ENCODE measurements at places on chromosomes 5 and 9.

DNA sequence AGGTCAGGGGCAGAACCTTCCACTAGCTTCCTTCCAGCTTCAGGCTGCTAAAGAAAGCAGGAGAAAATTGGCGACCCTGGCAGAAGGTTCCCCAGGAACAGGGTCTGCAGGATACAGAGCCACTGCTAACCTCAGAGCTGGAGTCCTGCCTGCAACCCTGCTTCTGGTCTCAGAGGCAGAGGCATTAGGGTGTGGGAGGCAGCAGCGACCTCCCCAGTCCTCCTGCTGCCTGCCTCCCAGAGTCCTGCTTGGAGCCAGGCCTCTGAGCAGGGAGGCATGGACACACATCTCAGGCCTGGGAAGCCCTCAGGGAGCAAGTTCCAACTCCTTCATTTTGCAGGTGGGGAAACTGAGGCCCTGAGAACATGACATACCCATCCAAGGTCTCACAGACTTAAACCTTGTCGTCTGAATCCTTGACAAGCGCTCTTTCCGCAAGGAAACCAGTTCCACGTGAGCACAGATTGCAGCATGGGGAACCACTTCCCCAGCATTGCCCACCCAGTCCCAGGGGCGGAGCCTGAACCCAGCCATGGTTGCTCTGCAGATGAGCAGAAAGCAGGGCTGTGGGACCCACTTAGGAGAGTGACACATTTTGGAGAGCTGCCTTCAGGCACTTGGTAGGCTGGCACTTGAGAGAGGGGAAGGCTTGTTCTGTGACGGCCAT, 28.2 kb upstream of the HAND1 start:
- no peak for DNase-seq

- DNase-seq: no peak
Observed at GRCh38 chr5:51159606-51160005, 223.6 kb upstream of the ISL1 start.

GRCh38 chr9:4923580-4924544, 61.2 kb upstream of the JAK2 start:
- DNase-seq: no peak

GRCh38 chr5:128965011-128965637, at the start of gene SLC27A6:
SLC27A6 (plus strand) TSS chr5:128965488; CDS start chr5:128966138, 650 bp downstream.
- no peak for DNase-seq

- no peak for DNase-seq
Observed at GRCh38 chr9:108207561-108208165, 648.1 kb downstream of the ACTL7B start.

- no peak for DNase-seq
Observed at GRCh38 chr9:1044643-1045042, 5.5 kb upstream of the DMRT2 start.

DNA sequence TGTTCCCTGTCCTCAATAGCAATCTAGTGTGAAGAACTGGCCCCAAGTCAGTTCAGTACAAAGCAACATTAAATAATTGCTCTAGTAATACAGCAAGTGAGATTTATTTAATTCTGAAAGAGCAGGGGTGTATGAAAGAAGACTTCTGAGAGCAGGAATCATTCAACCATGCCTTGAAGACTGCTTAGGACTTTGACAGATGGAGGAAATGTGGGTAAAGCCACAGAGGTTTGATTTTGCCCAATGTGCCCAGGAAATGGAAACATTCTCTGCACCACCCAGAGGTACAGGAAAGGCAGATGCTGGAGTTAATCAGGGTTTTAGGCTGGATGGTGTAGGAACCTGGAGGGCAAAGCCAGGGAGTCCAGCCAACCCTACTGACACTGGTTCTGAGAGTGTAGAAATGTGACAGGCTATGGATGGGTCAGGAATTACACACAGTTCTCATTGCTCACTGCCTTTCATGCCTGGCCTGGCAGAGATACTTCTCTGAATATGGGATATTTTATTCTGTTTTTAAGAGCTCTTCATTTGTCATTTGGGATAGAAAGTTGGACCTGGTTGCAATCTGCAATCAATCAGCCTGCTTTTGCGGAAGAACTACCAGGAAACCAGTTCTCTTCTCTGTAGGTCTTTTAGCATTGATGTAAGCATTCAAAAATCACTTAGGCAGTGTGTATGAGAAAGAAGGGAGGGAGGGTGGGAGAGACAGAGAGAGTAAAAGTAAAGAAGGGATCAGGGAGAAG, 88.3 kb downstream of the BRINP1 start:
- DNase-seq: no peak

DNA sequence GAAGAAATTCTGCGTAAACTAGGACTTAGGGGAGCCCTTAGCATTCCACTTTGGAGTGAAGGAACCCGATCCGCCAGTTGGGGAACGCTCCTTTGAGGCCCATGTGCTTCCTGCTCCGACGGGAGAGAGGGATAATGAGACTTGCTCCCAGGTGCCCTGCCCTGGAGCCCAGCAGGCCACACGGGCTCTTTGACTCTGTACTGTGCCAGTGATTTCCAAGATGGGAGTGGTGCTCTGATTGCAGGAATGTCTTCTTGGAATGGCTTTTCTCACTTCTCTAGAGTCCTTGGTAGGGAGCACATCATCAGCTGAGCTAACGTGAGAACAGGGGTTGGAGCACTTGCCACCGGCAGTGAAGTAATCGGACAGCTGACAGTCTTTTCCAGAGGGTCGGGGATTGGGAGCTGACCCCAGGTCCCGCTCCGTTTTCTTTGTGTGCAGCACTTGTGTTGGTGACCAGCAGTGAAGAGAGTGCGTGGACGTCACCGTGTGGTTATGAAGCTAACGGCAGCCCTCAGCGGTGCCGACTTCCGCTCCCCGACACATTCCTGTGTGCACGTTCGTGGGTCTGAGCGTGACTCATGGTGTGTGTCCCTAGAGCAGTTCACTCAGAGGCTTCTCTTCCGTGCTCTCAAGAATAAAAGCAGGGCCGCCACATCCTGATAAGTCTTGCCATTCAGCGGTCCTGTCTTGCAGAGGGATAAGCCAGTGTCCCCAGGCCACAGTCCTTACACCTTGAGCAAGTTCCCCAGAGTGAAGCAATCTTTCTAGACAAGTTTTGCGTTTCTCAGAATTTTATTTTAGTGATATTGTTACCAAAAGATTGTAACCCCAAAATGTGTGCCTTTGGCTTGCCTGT, 25.6 kb downstream of the ABL1 start:
- no peak for DNase-seq

DNA sequence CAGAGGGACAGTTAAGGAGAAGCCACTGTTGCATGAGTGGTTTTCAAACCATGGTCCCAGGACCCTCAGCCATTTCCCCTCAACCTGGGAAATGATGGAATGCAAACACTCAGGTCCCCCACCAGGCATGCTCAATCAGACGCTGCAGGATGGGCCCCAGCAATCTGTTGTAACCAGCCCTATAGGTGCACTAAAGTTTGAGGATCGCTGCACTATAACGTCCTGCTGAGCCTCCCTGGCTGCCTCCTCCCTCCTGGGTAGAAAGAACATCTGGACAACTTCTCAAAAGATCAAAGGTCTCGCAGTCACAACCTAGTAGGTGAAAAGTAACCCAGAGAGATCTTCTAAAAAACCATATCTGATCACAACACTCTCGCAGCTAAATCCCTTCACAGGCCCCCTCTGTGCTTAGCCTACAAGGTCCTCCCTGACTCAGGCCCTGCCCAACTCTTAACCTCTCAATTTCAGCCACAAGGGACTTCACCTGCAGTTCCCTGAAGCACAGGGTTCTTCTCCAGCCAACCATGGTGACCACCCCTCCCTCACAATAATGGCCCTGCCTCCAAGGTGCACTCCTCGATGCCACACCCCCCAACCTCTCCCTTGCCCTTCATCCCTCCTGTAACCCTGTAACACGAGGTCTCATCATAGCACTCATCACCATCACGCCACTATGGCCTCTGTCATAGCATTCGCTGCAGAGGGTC, 3.5 kb downstream of the SHB start:
- DNase-seq: no peak

DNA sequence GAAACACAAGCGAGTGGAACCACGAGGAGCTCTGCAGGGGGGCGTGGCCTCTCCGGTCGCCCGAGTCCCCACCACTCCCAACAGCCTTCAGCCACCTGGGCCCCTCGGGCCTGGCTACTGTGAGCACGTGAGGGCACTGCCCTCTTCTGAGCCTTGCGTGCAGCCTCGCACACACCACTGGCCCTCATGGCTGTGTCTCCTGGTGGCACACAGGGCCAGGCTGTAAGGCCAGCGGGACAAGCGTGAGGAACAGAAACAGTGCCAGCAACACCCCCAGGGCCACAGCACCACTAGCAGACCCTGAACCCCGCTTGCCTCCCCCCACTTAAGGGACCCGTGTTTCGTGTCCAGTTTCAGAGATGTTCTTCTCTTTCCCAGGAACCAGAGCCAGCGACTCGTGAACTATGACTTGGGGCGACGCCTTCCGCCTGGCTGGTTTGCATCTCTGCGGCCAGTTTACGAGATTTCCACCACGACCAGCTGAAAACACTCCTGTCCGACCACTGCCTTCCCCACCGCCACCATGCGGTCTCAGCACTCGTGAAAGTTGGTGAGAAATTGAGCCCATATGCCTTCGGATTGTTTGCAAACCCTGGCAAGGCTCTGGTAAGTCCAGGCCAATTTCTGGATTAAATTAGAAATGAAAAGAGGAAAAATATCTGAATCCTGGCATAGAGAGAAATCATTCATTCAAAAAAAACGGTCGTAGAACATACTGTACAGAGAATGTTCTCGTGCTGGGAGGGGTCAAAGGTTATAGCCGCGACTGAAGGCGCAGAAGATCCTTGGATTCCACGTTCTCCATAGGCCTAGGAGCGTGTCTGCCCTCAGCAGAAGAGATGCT, 135.6 kb downstream of the ZNF354C start:
- DNase-seq: no peak

DNA sequence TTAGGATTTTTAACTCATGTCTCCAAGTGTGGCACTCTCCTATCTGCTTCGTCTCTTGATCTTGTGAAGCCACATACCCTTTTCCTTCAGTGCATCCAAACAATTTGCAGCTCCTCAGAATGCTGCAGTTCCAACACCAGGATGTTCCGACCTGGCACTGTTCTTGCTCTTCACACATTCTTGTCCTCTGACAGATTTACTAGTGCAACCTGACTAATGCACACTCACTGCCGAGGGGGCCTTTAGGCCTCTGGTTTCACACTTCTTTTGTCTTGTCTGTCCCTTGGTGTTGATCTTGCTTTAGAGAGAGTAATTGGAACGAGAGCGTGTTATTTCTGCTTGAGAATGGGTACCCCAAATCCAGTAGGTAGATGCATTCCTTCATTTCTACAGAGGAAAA, 15.0 kb downstream of the ARHGAP26 start:
- no peak for DNase-seq

DNA sequence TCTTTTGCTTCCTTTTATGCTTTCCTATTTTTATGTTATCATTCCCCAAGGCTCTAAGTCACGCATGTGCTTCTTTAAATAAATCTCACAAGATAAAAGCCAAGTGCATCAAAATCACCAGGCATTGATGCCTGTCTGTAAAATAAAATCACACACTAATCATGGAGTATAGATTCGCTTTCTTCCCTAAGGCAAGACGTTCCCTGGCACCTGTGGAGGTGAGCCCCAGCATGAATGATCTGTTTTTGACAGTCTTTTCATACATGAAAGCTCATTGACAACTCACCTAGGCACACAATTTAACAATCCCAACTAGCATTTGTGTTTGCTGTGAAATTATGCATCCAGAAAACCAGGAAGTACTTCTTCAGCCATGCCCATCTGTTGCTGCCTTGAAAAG, 146.9 kb upstream of the DMAC1 start:
- DNase-seq: no peak

- DNase-seq: no peak
Observed at GRCh38 chr9:133074111-133074651, 12.4 kb downstream of the CEL start.

DNA sequence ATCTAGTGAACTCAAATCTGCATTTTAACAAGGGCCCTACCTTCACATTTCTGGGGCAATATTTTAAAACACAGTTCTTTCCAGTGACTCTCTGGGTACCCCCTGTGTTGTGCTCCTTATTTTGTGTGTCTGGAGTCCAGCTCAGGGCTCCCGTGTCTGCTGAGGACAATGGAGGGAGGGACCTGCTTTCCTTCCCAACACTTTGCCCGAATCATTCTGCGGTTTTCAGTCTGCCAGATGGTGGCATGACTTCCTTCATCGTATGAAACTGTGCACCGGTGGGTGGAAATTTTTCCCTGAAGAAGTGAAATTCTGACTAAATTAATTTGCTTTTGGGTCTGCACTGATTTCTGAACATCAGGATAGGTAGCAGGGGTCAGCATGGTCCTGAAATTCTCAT, 153.6 kb upstream of the CD180 start:
- no peak for DNase-seq

DNA sequence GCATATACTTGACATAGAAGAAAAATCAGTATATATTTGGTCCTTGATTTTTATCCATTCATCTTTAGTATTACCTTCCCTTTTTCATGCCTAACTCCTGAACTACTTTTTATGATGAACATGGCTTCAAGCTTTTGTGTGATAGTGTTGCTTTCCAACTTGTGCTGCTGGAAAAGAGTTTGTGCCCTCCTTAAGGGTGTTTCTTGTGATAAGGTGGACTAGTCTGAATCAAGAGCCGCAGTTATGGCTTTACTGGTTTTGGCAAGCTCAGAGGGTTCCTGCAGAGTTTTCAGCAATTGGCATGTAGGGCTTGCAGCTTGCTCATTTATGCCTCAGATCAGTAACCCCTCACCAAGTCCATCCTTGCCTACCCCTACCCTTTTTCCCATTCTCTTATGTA, 20.5 kb downstream of the POLR3G start:
- no peak for DNase-seq

All from stimulated activated CD4-positive, alpha-beta T cell treated with anti-CD3 and anti-CD28 coated beads, Interleukin-1b, Interleukin-23, amount 100 ng/mL, for 1 hour (primary cell).